Common myeloid progenitor, CD34-positive (primary cell): ENCODE measurements at places on chromosomes 16 and 17.

GRCh38 chr16:1290063-1290501, 19.4 kb upstream of the UBE2I start:
- H3K36me3 ChIP-seq = no peaks in the 10 kb centered on the region
- H3K27ac ChIP-seq = no peak overlapping the region
- H3K27me3 ChIP-seq = peaks cover 33% of the 10 kb centered on the region
- H3K4me1 ChIP-seq = peaks cover 3% of the 10 kb centered on the region

DNA sequence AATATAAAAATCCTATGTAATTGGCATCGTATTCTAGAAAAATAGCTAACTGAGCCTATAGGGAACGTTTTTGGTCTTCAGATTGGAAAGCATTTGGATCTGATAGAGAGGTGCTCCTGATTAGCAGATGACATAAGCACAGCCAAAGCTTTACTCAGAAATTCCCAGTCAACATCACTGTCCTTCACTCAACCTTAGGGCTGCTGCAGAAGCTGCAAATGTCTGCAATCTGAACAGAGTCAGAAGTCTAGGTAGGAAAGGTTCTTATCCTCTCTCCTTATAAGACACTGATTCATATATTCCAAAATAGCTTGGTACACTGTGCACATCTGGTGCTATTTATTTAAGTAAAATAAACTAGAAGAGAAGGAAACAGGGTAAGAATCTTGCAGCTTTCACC, 19.2 kb downstream of the STRADA start:
- H3K27ac ChIP-seq = no peak overlapping the region
- H3K4me1 ChIP-seq = no peaks in the 10 kb centered on the region
- no peak overlapping the region for H3K4me3 ChIP-seq
- DNase-seq = no peak
- H3K36me3 ChIP-seq = peaks cover 6% of the 10 kb centered on the region

GRCh38 chr16:8678068-8678927, 3.9 kb downstream of the ABAT start:
- no peak overlapping the region for H3K27ac ChIP-seq
- no peaks in the 10 kb centered on the region for H3K36me3 ChIP-seq
- H3K27me3 ChIP-seq = no peaks in the 10 kb centered on the region
- no peak overlapping the region for H3K4me3 ChIP-seq

DNA sequence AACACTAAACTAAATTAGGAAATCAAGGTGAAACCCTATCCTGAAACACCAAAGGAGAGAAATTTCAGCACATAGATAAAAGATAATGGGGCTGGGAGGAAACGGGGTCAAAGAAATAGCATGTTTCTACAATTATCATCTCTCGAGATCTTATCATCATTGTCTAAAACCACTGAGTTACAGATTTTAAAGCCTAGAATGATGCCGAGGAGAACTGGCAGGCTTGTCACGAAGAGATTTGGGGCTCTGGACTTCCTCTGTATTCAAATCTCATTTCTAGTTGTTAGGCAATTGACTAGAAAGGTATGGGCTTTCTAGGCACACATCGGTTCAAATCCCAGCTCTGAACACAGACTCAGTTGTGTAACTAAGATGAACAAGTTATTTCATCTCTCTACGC, 9.3 kb downstream of the PDZD9 start:
- no peaks in the 10 kb centered on the region for H3K4me1 ChIP-seq
- no peaks in the 10 kb centered on the region for H3K27me3 ChIP-seq
- H3K4me3 ChIP-seq = no peak overlapping the region
- no peaks in the 10 kb centered on the region for H3K36me3 ChIP-seq
- no peak overlapping the region for H3K27ac ChIP-seq
- DNase-seq = no peak

DNA sequence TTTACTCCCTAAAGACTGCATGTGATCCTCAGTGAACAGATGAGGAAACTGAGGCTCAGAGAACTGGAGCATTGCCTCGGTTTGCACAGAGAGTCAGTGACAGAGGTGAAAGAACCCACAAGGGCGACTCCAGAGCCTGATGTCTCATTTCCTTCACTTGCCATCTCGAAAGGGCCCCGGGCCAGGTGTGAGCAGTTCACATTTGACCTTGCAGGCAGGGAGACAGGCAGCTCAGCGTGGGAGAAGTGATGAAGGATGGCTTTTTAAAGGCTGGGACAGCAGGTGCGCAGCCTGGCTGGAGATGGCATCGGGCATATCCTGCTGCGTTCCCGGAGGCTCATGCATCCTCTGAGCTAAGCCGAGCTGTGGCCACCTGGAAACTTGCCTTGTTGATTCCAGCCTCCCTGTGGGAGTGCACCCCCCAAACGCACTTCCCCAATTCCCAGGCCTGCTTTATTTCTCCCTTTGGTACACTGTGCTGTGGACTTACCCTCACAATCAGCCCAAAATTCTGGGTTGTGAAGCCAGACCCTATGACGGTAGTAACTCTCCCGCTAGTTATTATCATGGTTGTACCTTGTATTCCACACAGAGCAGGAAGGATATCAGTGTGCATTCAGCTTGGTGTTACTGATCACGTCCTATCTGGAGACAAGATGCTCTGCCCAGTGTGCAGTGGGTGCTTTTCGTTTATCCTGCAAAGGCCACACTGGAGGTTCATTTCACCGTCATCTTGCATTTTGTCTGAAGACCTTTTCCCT, 753.2 kb upstream of the EEF2KMT start:
- H3K27ac ChIP-seq = no peak overlapping the region
- no peaks in the 10 kb centered on the region for H3K4me1 ChIP-seq
- no peak overlapping the region for H3K4me3 ChIP-seq
- H3K36me3 ChIP-seq = no peaks in the 10 kb centered on the region
- no peak for DNase-seq

- H3K36me3 ChIP-seq = no peaks in the 10 kb centered on the region
- no peak overlapping the region for H3K4me3 ChIP-seq
- no peaks in the 10 kb centered on the region for H3K4me1 ChIP-seq
- no peak overlapping the region for H3K27ac ChIP-seq
- DNase-seq = peak; percentile 47
These were observed 338.0 kb downstream of the WWOX start for GRCh38 chr16:78437352-78437968.

DNA sequence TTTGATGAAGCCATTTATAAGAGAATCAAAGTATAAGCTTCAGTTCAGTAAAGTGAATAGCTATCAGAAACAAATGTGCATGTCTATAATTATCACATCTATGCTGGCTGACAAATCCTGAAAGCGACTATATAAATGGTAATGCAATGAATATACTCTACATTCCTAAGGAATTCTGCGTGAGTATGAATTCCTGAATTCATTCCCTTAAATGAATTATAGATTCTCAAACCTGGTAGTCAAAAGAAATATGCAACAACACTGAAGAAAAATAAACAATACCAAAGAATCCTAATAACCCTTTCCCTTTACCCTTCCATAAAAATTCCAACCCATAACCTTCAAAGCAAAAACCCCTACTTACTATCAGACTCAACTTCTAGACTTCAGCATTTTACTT, 416.6 kb upstream of the PMFBP1 start:
- peaks cover 4% of the 10 kb centered on the region for H3K4me1 ChIP-seq
- no peak for DNase-seq
- H3K4me3 ChIP-seq = no peak overlapping the region
- H3K27me3 ChIP-seq = no peaks in the 10 kb centered on the region
- H3K27ac ChIP-seq = no peak overlapping the region
- H3K36me3 ChIP-seq = no peaks in the 10 kb centered on the region

DNA sequence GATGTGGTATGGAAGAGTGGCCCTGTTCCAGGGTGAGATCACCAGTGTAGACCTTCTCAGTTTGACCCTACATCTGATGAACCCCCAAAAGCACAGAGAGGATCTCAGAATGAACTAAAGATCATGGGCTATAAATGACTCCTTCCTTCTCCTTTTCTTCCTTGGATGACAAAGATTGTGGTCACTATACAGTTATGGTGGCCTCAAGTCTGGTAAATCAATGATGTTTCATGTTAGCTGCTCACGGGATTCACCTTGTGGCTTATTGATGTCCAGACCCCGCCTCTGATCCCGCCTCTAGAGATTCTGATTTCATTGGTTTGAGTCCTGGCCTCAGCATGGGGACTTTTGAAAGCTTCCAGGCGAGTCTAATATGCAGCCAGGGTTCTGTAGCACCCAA, 112.2 kb downstream of the PITPNC1 start:
- H3K4me3 ChIP-seq = no peak overlapping the region
- no peak overlapping the region for H3K27ac ChIP-seq
- no peaks in the 10 kb centered on the region for H3K27me3 ChIP-seq
- no peaks in the 10 kb centered on the region for H3K36me3 ChIP-seq

DNA sequence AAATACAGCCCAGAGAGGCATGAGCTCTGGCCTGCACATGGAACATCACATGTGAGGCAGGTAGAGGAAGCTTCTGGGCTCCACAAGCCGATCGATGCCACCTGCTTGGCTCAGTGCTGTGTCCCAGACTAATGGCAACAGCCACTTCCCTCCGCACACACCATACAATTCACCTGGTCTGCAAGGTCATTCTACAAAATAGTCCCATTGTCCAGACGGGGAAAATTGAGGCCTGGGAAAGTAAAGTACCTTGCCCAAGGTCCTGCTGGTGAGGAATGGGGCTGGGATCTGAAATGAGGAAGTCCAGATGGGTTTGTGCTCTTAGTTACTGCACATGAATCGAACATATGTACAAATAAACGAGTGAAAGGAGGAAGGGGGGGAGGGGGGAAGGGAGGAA, 88.0 kb downstream of the LITAF start:
- no peaks in the 10 kb centered on the region for H3K36me3 ChIP-seq
- no peak overlapping the region for H3K4me3 ChIP-seq
- no peaks in the 10 kb centered on the region for H3K27me3 ChIP-seq
- peaks cover 86% of the 10 kb centered on the region for H3K4me1 ChIP-seq

GRCh38 chr17:8426094-8426720, 9.5 kb upstream of the NDEL1 start:
- H3K36me3 ChIP-seq = no peaks in the 10 kb centered on the region
- H3K27me3 ChIP-seq = no peaks in the 10 kb centered on the region
- no peaks in the 10 kb centered on the region for H3K4me1 ChIP-seq
- no peak for DNase-seq
- H3K4me3 ChIP-seq = no peak overlapping the region
